ENCODE measurements at places on chromosomes 3 and 15. TPM values are rescaled to one million over a fixed set of nuclear protein-coding genes. Genes with fewer than 3 reads are reported as not detected.

FGD5 gene
- 0.10 TPM for total RNA-seq

GRAMD2A gene
- total RNA-seq = not detected

IL17RD gene
- total RNA-seq = under 0.01 TPM

KNG1 gene
- 0.21 TPM for total RNA-seq

ABHD17C gene
- total RNA-seq = 0.84 TPM

CMTM8 gene
- total RNA-seq = 2.9 TPM

TERC gene
- total RNA-seq = 382 TPM

MUC4 gene
- total RNA-seq = under 0.01 TPM

RASL12 gene
- total RNA-seq = not detected

SH2D7 gene
- not detected for total RNA-seq

C3orf52 gene
- 1.3 TPM for total RNA-seq

NPAP1 gene
- total RNA-seq = not detected

PAQR5 gene
- total RNA-seq = under 0.01 TPM

PRICKLE2 gene
- total RNA-seq = 0.63 TPM

CCDC54 gene
- total RNA-seq = not detected

GAP43 gene
- total RNA-seq = not detected

PCLAF gene
- 1.4 TPM for total RNA-seq

GPR62 gene
- 0.10 TPM for total RNA-seq

GPR171 gene
- 10.6 TPM for total RNA-seq

CHST13 gene
- 1.5 TPM for total RNA-seq

APBA2 gene
- total RNA-seq = 78.6 TPM

RTP3 gene
- 0.10 TPM for total RNA-seq

All from mononuclear cell (primary cell).